ENCODE measurements at places on chromosomes 7 and 10.

DNA sequence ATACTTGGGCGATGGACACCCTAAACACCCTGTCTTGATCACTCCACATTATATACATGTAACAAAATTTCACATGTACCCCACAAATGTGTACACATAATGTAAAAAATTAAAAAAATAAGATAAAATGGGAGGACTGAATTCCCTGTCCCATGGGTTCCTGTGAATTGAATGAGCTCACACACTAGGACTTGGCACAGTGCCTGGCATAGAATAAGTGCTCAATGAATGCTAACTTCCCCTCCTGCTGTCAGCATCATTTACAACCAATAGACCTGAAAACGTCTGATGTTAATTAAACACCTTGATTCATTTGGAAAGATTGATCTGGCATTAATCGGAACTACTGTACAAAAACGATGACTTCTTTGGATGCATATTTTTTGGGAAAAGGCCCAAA lies 117.3 kb upstream of the ZNF438 start:
- no peak for DNase-seq

- peak; percentile 20 for DNase-seq
Measured at GRCh38 chr10:93079663-93080349, 6.1 kb downstream of the CYP26A1 start.

GRCh38 chr10:57964351-57964750 lies 303.3 kb downstream of the IPMK start:
- no peak for DNase-seq

GRCh38 chr10:66565999-66566398 lies 359.8 kb upstream of the LRRTM3 start:
- no peak for DNase-seq

DNA sequence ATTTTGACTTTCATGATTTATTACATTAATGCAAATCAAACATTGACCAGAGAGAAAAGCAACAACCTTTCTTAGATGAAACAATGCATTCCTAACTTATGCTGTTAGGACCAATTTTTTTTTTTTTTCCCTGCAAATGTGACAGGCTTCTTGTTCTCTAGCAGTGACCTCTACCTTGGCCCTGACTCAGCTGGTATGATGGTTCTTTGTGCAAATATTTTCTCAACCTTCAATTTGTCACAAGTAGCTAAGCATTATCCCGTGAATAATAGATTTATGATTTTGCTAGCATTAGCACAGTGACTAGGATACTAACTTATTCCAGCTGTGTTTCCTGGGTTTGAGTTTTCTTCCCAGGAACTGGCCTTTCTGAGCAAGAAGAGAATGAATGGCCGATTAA lies 64.9 kb downstream of the PPP1R9A start:
- no peak for DNase-seq

GRCh38 chr7:101542527-101543241 lies 86.4 kb downstream of the MYL10 start:
- no peak for DNase-seq

- no peak for DNase-seq
Measured at GRCh38 chr10:90959826-90960225, 38.9 kb upstream of the ANKRD1 start.

- no peak for DNase-seq
Measured at GRCh38 chr10:129863201-129863663, 100.8 kb downstream of the EBF3 start.

GRCh38 chr10:74047304-74047703 lies 49.4 kb downstream of the VCL start:
- no peak for DNase-seq

DNA sequence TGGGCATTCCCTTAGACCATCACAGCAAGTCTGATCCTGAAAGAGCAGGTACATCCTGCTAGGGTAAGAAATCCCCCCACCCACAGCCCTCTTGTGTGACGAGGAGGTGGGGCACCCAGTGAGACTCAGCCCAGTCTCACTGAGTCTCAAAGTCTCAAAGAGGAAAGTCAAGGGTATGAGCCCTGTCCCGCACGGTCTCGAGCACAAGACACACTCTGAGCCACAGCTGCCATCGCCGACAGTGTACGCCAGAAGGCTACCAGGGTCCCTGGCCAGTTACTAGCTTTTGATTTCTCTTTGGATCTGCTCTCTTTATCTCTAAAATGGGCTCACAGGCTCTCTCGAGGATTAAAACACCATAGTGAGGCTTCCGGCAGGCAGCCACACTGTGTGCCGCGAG lies 190.2 kb downstream of the TNS3 start:
- DNase-seq: peak; percentile 50

- DNase-seq: no peak
Measured at GRCh38 chr7:100863406-100863950, 3.7 kb upstream of the TRIP6 start.

DNA sequence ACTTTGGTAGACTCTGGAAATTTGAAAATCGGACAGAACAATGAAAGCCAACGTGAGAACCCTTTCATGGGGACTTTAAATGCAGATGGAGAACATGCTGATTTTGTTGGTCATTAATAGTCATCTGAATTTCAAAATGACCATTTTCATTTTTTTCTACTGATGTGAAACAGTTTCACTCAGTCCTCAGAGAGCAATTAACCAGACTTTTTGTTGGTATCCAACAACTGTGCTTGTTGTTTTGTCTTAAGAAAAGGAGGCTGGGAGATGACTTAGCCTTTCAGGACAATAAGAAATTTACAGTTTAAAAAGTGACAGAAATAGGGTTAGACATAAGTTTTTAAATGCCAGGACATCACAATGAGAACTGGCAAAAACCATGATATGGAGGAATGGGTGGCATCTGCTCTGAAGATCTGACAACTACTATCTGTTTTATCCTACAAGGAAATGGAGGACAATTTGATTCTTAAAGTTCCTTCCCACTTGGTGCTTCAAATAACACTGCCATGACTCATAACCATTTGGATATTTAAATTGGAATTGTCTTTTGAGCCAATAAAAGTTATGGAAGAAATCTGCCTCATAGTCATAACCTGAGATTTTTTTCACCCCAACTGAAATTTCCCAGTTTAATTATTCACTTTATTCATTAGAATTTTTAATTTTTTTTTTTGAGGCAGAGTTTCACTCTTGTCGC lies 87.2 kb upstream of the HPS1 start:
- DNase-seq: no peak

GRCh38 chr7:157568770-157569584 lies 232.2 kb downstream of the DNAJB6 start:
- peak; percentile 89 for DNase-seq

DNA sequence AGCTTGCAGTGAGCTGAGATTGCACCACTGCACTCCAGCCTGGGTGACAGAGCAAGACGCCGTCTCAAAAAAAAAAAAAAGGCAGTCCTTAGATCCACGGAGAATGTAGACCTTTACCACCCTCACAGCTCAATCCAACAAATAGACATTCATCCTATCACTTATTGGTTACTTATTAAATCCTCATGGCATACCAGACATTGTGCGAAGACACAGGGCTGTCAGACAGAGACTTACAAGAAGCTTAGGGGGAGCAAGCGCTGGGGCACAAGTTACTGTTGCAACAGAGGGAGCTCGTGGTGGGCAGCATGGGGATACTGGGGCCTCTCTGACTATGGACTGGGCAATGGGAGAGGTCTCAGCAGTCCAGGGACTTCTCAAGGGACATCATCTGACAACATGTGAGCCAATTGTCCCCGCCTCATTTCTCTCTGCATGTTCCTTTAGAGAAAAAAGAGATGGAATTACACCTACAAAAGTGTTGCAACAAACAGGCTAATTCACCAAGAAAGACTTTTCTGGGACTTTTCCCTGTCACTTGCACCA lies 82.8 kb upstream of the TNS3 start:
- DNase-seq: peak; percentile 26

GRCh38 chr10:69363666-69364065 lies 53.1 kb downstream of the TACR2 start:
- no peak for DNase-seq

DNA sequence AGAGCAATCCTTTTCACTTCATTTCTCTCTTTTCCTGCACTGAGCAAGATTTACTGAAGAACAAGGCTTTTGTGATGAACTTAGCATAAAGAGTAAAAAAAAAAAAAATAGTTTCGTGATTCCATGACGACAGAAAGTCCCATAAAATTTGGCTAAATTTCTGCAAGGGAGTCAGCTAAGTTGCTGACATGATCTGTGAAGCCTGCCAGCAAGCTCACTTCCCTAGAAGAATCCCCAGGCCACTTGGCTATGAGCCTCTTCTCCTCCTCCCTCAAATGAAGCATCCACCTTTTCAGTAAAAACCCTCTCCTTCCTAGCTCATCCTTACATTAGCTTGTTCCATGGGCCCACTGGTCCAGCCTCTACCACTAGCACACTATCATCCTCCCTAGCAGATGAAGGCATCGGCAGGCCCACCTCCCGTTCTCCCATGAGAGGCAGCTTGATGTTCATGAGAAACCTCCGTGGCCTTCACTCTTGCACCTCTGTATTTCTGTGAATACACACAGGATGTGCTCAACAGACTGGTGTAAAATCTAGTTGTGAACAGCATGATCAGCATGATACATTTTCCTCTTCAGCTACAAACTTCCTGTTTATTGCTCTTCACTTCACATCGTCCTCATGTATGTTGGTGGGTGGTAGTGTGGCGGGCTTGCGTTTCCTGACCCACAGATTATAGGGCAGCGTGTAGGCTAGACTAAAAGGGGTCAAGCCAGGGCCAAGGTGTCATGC lies 30.9 kb downstream of the GIMAP8 start:
- no peak for DNase-seq

DNA sequence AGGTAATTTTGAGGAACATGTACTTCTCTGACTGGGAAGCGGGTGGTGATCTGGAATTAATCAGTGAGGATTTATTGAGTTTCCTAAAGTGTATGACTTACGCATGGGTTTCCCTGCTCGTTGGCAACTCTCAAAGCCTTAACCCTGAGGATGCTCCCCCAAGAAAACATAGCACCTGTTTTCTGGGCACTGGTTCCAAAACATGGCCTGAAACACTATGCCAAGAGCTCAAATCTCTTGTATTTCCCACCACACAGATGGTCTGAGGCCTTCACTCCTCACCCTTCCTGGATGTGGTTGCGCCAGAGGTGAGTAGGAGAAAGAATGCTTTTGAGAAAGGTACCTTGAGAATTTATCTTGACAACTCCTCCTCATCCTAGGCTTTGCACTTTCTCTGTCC lies 250.4 kb downstream of the FZD1 start:
- DNase-seq: no peak

DNA sequence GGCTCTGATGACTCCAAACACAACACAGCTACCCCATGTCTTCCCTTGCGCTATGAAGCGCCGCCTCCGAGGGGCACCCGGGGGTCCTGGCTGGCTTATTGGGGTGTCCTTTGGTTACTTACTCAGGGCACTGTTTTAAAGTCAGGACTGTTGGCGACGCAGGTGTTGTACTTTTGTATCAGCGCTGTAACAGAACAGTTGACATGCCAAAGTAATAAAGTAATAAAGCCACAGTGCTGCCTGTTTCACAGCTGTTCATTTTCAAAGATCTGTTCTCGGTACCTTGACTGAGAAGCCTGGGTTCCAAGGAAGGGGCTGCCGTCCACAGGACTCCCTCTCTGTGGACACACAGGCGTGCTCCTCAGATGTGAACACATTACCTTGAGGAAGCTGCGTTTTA lies 64.1 kb downstream of the WDR37 start:
- DNase-seq: no peak

- no peak for DNase-seq
Measured at GRCh38 chr7:69736126-69736810, 138.0 kb downstream of the AUTS2 start.

GRCh38 chr10:48811917-48812316 lies 127.2 kb downstream of the WDFY4 start:
- DNase-seq: no peak

DNA sequence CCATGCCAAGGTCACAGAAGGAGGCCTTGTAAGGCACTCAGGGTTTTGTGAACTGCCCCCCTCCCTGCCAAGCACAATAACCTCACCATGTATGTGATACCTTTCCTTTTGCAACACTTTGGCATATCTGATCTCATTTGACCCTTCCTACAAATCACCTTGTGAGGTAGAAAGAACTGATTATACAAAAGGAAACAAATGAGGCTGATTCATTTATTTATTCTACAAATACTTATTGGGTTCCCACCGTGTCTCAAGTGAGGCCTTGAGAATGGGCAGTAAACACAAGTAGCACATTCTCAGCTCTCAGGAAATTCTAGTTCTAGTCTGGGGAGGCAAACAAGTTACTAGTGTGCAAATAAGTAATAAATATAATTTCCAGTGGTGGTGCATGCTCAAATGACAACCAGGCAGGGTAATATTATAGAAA lies 19.6 kb downstream of the PLCE1 start:
- DNase-seq: no peak

DNA sequence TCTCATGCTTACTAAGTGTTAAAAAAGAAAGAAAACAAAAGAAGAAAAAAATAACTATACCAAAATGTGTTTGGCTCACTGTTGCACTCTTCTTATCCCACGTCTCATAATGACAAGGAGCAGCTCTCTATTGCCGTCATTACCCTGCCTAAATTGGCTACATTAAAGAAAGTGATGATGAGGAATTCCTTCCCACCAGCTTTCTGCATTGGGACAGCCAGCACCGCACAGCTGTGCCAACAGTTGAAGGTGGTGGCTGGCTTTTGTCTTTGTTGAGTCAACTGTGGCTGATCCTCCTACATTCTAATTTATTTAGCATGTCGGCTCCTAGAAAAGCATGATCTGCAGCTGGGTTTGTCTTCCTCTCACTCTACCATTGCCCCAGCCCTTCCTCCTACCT lies 751.8 kb downstream of the KCNMA1 start:
- DNase-seq: no peak

- DNase-seq: no peak
Measured at GRCh38 chr7:8973601-8974000, 540.2 kb downstream of the NXPH1 start.

DNA sequence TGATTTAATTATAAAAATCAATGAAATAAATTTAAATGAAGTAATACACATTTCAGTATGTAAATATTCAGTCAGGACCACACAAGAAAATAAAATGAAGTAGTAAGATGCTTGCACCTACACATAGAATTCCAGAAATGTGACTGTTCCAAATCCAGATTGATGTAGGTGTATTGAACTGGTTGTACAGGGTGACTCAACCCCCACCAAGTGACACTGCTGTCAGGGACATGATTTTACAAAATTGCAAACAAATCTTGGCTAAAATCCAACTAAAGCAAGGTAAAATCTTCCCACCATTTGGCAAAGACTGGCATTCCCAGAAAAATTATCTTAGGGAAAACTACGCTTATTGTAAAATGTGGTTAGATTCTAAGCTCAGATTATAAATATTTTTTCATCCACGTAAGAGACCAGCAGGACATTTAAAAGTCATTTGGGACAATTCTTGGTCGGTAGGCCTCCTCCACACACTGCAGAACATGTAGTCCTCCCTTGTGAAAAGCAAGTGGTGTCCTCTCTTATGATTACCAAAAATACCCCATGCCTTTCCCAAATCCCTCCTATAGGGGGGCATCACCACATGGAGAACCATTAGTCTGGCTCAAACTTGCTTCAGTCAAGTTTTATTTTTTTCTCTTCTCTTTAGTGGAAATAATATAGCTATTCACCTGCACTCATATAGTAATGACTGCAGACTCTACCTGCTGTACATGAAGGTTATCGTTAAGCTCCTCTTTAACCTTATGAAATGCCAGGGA lies 287.1 kb upstream of the SMIM30 start:
- no peak for DNase-seq

Measured in cardiac septum (tissue), 1 donor.